Cortex of kidney (tissue), 1 donor: ENCODE measurements at places on chromosomes 6 and 20.

- DNase-seq, result no peak
These were observed 44.7 kb downstream of the MYH7B start for GRCh38 chr20:35000311-35000921.

GRCh38 chr6:52966101-52966500 lies 29.0 kb downstream of the GSTA4 start:
- no peak for DNase-seq

DNA sequence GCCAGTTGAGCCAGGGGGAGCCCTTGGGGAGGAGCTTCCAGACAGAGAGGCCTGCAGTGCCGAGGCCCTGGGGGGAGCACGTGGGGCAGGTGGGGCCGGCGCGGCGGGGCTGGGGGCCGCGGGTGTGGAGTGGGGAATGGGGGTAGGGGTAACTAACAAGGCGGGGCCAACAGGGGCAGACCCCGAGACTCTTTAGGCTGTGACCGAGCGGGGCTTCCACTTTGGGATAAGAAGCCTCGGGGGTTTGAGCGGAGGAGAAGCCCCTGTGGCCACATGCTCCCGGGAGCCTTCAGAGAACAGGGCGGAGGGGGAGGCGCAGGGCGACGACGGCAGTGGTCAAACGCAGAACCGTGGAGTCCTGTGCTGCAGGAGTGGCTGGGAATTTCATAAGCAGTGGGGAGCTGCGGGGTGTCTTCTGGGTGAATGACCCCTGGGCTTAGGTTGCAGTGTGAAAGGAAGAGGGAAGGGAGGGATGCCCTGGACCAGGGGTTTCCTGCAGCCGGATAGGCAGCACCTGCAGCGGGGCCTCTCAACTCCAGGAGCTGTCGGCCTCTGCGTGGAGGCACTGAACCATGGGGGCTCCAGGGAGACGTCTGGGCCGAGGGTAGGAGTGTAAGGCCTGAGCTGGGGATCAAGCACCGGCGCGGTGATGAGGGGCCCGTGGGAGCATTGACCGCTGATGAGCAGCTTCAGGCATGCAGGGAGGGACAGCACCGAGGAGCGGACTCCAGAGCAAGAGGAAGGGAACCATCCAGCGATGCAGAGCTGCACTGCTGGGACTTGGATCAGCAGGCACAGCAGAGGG lies 121.0 kb downstream of the SYNDIG1 start:
- no peak for DNase-seq

DNA sequence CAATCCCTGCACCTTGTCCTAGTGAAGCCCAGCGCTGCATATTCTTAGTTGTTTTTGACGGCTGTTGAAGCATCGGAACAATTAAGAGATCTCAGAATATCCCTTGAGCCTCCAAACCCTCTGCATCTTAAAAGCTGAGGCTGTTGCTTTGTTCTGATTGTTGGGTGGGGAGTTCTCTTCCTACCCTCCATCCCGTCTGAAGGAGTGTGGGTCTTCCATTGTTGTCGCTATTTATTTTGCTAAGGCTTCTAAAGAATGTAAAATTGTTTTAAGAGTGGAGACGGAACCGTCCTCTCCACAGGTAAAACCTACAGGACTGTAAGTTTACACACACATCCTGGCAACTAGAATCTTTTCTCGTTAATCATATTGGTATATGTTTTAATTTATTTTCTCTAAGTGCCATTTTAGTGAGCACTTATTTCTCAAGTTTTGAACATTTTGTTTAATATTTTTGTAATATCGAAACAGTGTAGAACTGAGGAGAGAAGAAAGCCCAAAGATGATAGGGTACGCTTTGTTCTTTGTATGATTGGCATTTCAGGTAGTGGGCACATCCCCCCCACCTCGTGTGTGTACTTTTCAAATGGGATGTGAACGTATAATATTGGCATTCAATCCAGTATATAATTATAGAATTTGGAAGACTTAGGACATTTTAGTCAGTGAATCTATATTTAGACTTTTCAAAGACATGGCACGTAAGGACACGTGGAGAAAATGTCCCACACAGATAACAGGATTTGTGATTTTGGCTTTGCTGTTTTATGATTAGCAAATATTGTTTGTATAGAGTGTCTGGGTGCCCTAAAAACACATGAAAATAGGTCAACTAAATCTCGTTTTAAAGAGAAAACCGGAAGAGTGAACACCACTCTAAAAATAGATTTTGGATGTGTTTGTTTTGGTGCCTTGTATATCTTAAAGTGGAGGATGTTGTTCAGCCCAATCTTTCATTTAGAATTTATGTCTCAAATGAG lies 1.3 kb downstream of the RNF146 start:
- no peak for DNase-seq

GRCh38 chr6:18415671-18416340 lies 28.7 kb downstream of the RNF144B start:
- DNase-seq, result no peak

DNA sequence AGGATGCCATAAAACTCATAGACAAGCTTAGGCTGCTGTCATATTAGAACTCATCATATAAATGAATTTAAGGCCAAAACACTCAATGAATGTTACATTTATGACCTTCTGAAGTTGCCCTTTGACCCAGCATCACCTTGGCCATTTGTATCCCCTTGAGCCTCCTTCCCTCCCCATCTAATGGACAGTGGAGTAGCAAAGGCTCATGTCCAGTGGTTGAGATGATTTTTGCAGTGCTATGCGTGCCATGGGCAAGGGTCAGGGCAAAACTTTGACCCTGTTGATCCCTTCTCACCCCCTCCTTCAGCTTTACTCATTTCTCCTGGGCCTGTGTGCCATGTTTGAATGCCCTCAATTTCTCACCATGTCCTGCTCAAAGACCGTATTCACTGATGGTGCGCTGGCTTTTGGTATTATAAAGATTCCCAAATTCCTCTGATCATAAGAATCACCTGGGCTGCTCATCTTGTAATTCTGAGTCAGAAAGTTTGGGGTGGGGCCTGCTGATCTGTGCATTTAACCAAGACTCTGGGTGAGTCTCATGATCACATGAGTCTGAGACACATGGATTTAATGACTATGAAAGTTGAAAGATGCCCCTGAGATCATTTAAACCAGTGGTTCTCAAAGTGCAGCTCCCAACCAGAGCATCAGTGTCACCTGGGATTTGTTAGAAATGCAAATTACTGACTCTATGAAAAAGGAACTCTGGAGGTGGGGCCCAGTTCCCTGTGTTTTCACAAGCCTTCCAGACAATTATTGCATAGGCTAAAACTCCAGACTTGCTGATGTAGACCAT lies 57.5 kb upstream of the IL20RA start:
- no peak for DNase-seq

- no peak for DNase-seq
These were observed 526.6 kb upstream of the MARCKS start for GRCh38 chr6:113330636-113330946.

DNA sequence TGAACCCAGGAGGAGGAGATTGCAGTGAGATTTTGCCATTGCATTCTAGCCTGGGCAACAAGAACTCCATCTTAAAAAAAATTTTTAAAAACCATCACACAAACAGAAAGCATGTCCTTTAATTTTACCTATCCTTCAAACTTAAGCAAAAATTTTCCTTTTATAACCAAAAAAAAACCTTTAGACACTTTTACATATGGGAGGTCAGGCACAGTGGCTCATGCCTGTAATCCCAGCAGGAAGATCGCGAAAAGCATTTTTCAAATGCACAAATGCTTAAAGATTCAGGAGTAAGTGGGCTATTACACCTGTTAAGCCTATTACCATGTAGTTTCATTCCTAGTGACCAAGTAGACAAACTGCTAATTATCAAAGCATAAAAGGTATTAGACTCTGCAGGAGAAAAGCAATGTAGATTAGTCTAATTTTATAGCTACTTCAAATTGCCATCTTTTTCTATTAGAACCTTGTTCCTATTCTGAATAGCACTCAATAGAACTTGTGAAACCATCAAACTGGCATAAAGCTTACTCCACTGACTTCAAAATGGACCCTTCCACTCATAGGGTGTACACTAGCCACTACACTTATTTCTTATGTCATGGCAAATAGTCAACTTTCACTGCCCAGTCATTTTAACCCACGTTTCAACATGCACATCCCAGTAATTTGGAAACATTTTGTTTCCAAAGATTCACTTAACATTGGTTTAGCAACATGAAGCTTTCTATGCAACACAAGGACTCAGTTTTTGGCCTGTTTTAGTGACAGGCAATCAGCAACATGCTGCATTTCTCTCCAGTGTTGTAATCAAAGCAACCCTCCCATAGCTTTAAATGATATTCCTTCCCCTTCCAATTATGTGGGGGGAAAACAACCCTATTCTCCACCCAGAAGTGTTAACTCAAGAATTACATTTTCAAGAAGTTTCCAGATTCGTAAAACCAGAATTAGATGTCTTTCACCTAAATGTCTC lies 4.0 kb downstream of the EEF1A1 start:
- DNase-seq, result no peak

DNA sequence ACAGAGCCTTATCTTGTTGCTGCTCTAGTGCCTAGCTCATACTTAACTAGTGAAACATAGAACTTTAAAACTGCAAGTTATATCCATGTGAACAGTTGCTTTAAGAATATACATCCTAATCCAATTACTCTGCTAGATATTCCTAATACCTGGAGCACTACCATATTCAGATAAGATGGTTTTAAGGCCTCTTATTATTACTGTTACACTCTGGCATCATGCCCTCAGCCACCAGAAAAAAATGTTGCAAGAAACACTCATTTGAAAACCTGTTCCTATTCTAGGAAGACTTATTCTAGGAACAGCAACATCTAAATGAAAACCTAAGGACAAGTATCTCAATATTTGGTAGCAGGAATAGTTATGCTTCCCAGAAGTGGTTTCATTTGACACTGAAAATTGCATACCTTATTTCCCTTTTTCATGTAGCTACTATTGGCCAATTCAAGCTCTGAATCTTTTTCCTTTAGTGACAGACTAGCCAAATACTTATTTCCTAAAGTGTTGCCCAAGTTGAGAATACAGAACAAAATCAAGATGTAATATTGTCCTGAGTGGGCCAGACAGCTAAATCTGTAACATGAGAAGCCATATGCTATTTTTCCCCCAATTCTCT lies 4.8 kb upstream of the MTFR2 start:
- no peak for DNase-seq

- DNase-seq, result no peak
These were observed 957 bp downstream of the PROKR2 start for GRCh38 chr20:5315807-5316187.

DNA sequence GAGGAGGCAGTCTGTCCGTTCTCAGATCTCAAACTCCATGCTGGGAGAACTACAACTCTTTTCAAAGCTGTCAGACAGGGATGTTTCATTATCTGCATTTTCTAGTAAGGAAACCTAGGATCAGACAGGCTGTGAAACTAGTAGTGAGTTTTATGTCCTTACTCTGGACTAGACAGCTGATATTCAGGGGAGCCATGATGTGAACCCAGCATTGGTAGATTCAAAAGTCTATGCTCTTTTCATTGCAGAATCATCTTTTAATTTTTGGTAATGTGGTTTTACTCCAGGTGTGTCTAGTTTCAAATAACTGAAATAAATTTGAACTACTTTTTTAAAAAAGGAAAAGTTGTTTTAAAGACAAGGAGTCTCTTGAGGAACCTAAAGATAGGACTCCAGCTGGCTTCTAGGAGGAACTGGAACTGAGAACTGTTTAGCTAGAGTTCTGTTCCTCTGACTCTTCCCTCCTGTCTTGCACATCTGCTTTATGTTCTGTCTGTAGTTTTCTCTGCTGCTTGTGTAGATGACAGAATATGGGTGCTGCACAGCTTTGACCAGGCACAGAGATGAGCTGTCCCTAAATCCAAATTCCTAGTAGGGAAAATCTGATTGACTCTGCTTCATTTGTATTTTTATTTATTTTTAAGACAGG lies 27.8 kb upstream of the RNF144B start:
- DNase-seq, result no peak
